ENCODE measurements at places on chromosomes 2 and 18.

- DNase-seq: no peak
Measured at GRCh38 chr2:241814643-241815476, 5.9 kb downstream of the NEU4 start.

DNA sequence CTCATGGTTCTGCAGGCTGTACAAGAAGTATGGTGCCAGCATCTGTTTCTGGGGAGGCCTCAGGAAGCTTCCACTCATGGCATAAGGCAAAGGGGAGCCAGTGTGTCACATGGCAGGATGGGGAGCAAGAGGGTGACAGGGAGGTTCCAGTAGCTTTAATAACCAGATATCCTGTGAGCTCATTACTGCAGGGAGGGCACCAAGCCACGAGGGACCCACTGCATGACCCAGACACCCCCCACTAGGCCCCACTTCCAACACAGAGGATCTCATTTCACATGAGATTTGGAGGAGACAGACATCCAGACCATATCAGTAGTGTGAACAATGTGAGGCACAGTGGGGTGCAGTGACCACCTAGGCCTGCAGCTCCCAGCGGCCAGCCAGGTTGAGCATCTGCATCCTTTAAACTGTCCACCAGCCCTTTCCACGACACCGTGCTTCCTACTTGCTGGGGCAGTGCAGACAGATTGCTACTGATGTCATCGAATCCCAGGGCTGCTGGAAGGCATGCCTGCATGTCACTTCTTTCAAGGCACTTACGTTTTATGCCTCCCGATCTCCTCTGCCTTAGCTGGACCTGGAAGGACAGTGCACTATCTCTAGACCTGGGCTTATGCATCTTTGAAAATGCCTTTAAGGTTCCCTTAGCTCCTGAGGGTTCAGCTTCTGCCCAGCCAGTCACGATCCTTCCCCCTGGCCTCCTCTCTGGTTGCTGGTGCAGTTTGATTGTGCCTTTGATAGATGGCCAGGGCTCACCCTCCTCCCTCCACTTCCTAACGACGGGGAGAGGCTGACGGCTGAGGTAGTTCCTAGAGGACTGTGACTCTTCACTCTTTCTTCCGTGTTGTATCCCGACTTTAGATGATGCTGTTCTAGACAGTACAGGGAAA lies 174.3 kb downstream of the FAM210A start:
- no peak for DNase-seq

DNA sequence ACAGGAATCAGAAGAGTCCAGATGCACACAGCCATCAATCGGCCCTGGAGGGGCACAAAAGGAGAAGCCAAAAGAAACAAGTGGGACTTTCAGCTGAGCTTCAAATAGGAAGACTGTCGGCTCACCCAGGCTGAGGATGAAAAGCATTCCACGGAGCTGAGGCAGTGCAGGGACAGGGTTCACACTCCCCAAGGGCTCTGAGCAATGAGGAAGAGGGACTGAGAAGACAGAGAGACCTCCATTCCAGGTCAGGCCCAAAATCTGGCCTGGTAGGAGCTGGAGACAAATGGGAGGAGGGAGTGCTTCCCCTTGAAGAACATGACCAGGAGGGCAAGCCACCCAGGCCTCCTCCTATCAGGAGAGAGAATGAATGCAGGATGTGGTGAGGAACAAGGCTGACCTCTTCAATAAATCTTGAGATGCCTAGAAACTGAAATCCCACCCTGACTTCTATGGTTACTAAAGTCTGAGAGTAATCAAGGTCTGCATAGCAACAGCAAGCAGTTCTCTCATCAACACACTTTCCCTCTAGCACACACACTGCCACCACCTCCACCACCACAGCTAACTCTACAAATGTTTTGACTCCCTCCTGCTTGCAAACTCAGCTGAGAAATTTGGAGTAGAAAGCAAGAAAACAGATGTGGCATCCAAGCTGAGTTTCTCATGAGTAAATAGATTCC lies 434.4 kb downstream of the TNS1 start:
- DNase-seq: no peak

DNA sequence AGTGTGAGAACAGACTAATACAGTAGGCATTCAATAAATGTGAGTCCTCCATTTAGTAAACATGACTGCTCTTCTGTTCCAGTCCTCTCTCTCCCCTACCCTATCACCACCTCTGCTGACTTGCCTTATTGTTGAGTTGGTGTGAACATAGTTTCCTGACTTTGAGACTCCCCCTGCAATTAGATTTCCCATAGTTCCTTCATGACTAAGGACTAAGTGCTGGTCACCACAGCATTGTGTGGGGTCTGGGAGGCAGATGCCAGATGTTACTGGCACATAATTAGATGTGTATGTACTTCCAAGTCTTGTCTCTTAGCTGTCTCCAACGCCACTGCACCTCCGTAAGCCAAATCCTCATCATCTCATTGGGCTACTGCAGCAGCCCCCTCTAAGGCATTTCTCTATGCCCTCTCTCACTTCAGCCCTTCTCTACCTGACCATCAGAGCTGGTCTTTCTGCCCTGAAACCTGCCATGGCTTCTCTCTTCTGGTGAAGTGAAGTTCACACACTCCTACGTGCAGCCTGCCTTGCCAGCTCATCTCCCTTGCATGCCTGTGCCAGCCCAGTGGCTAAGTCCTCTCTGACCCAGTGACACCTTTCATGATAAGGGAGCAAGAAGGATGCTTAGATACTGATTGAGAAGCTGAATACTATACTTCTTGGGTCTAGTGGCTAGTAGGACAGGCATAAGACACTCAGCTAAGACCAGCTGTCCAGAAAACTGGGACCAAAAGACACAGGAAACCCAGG lies 81.6 kb upstream of the ALPP start:
- DNase-seq: no peak

DNA sequence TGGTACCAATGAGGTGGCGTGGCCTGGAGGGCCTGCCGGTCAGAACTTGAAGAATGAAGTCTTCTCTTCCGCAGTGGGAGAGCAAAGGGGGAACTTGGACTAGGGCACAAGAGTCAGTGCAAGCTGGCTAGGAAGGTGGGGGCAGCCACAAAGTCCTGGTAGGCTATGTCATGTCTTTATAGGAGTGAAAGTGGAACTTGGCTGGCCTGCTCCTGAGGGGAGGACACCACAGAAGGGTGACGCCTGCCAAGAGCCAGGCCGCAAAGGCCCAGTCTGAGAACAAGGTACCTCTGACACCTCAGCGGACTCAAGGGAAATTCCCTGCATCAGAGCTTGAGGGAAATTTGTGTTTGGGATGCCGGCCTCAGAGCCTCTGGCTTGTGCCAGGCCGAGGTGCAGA lies 32.2 kb upstream of the MAP3K20 start:
- DNase-seq: no peak

DNA sequence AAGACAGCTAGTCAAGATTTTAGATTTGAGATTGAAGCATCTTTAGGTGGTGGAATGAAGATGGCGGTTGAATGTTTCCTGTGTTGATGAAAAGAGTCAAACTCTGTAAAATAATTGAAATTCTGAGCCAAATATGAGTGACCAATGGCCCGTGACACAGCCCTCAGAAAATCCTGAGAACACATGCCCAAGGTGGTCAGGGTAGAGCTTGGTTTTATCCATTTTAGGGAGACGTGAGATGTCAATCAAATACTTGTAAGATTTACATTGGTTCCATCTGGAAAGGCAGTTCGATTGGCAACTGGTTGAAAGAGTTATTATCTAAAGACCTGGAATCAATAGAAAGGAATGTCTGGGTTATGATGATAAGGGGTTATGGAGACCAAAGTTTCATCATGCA lies 198.0 kb upstream of the AGAP1 start:
- no peak for DNase-seq

DNA sequence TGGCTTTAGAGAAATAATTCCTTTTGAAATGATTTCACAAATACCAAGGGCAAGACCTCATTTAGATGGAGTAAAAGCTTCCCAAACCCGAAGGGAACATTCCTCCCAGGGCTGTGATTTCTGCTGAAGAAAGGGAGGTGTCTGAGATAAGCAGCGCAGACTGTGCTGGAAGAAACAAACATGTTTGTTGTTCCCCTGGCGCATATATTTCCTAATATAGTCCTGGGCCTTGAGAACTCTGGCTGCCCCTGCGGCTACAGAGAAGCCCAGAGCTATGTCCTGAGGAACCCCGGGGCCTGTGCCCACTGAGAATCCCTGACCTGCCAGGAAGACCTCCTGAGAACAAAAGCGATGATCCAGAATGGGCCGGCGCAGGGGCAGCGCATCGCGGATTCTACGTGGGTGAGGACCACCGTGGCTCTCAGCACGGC lies 372.6 kb upstream of the NT5C1B start:
- no peak for DNase-seq

DNA sequence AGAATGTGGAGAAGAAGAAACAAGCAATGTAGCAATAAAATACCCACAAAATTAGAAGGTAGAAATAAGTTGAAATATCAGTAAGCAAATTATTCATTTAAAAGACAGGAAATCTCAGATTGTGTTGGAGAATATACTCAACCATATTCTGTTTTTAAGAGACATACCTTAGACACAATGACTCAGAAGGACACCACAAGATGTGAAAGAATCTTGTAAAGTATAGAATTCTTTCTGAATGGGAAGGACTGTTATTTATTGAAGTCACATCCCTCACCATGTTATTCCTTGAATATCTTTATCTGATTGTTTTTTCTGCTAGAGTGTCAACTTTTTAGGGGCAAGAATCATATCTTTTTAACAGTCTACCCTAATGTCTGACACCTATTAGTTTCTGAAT lies 50.4 kb downstream of the CTAGE1 start:
- DNase-seq: no peak

GRCh38 chr2:65062843-65063825 lies 6.9 kb downstream of the CEP68 start:
- no peak for DNase-seq

- DNase-seq: no peak
Measured at GRCh38 chr18:3071676-3072075, 58.7 kb upstream of the LPIN2 start.

GRCh38 chr2:223269386-223269785 lies 217.4 kb downstream of the KCNE4 start:
- DNase-seq: no peak

DNA sequence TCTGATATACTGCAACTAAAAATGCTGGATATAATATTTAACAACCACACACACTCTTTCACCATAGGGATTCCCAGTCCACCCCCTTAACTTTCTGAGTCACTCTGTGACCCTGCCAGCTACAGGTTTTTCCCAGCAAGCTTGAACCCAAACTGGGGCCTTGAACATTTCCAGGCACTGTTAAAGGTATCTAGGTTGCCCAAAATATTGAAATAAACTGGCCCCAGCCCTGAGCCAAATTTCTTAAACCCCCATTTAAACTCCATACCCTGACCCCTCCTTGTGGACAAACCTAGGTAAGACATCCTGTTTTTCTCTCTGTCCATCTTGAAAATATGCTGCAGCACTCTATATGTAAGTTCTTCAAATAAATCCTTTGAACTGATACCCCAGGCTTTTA lies 19.7 kb upstream of the DCTN1 start:
- no peak for DNase-seq

GRCh38 chr2:25372405-25373268 lies 30.9 kb upstream of the DNMT3A start:
- no peak for DNase-seq

GRCh38 chr18:73511771-73512503 lies 635.7 kb downstream of the FBXO15 start:
- DNase-seq: no peak

DNA sequence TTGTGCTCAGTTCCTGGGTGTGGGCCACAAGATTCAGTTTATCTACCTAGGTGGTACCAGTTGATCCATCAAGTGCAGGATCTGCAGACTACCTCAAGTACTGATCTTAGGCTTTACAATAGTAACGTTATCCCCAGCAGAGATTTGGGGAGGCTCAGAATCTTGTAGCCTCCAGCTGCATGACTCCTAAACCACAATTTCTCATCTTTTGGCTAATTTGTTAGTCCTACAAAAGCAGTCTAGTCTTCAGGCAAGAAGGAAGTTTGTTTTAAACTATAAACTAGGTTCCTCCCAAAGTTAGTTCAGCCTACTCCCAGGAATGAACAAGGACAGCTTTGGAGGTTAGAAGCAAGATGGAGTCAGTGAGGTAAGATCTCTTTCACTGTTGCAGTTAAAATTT lies 213.5 kb upstream of the PIEZO2 start:
- DNase-seq: no peak

DNA sequence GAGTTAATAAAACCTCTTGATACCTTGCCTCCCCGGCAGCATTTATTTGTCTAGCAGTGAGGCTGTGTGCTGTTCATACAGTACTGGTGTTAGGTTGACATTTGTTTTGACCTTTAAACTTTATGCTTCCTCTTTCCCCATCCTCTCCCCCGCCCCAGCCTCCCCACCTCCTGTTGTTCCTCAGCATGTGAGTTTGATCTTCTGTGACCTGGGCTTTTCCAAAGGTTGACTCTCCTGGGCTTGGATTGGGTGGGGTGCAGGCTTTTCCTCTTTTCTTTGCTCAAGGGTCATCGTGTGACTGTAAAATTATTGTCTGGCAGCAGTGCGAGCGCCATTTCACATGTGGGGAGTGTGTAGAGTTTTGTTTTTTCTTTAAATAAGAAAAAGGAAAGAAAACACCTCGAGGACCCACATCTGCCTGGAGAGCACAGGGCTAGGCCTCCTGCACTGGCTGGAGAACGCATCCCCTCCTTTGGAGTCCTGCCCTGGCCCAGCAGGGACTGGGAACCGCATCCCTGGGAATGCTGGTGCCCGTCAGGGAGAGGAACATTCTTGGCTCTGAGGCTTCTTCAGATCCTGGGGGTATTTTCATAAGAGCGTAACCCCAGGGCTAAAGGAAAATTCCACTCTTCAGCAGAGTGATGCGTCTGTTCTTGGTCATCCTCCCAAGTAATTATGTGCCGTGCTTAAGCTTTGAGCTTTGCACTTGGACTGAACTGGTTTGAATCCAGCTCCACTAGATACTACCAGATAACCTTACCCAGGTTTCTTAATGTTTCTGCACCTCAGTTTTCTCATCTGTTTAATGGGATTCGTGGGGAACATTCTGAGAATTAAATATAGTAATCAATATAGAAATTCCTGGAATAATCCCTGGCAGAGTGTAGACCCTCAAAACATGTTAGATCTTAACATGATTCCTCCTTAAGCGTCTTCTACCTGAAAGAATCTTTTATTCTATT lies 91.5 kb downstream of the SETBP1 start:
- no peak for DNase-seq

DNA sequence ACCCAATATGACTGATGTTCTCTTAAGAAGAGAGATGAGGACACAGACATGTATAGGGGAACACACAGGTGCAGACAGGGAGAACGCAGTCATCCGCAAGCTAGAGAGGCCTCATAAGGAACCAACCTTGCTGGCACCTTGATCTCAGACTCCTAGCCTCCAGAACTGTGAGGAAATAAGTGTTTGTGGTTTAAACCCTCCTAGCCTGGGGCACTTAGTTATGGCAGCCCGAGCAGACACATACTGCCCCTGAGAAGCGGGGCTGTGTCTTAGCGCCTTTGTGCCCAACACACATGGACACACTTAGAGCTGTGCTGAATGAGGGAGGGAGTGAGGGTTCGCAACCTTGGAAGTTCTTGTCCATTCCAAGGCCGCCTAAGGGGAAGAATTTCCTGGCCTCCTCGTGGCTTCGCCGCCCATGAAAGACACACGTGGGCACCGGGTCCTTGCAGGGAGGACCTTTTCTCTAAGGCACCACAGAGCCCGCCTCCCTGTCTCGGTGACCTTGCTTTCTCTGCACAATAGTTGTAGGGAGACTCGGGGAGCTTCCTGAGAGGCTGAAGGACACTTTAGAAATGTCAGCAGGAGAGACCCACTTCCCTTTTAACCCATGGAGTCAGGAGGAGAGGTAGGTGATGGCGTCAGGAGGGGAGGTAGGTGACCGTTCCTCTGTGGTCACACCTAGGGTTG lies 224.5 kb upstream of the HDAC4 start:
- no peak for DNase-seq

GRCh38 chr2:71454221-71455010 lies 1.1 kb downstream of the DYSF start:
- no peak for DNase-seq

All from activated CD4-positive, alpha-beta T cell treated with anti-CD3 and anti-CD28 coated beads, Interleukin-2, amount 50 U/mL, for 24 hours (primary cell).